ENCODE measurements at places on chromosomes 11 and 22. TPM values are rescaled to one million over a fixed set of nuclear protein-coding genes. Genes with fewer than 3 reads are reported as not detected.

GRCh38 chr11:68014157-68014946 lies 4.2 kb downstream of the ALDH3B1 start:
- peak overlapping the region; percentile 85 for H3K27ac ChIP-seq
- DNase-seq: no peak
- no peaks in the 10 kb centered on the region for H3K27me3 ChIP-seq
- H3K4me1 ChIP-seq: peaks cover 72% of the 10 kb centered on the region
- no peaks in the 10 kb centered on the region for H3K36me3 ChIP-seq
- H3K4me3 ChIP-seq: no peak overlapping the region

- H3K4me1 ChIP-seq: peaks cover 10% of the 10 kb centered on the region
- no peak for DNase-seq
- H3K27me3 ChIP-seq: no peaks in the 10 kb centered on the region
- no peak overlapping the region for H3K27ac ChIP-seq
- no peaks in the 10 kb centered on the region for H3K36me3 ChIP-seq
- no peak overlapping the region for H3K4me3 ChIP-seq
These were observed 101.7 kb upstream of the PRR5 start for GRCh38 chr22:44600207-44600785.

DNA sequence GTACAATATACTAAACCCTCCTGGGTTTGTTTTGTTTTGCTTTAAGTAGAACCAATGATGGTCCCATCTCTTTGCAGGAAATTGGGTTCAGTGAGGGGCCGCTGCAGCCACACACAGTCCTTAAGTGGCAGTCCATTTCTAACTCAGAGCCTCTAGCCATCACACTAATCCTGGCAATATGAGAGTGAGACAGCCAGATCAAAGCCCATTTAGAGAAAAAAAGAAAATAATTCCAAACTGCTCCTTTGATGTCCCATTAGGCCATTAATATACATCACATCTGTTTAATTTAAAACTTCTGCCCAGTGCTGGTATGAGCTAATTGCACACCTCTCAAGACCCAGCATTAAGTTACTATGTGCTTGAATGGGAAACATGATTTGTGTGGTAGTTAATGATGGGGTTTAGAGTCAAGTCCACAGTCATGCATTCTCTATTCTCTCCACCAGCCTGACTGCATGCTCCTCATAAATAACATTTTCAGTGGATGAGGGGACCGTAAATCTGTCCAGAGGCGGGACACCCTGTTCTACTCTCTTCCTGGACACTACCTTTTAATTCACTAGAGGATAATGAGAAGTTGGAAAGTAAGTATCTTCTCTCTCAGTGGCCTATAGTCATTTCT lies 53.8 kb upstream of the BIRC3 start:
- no peak overlapping the region for H3K27ac ChIP-seq
- no peak for DNase-seq
- peaks cover 12% of the 10 kb centered on the region for H3K4me1 ChIP-seq
- H3K4me3 ChIP-seq: no peak overlapping the region
- no peaks in the 10 kb centered on the region for H3K27me3 ChIP-seq
- no peaks in the 10 kb centered on the region for H3K36me3 ChIP-seq

DNA sequence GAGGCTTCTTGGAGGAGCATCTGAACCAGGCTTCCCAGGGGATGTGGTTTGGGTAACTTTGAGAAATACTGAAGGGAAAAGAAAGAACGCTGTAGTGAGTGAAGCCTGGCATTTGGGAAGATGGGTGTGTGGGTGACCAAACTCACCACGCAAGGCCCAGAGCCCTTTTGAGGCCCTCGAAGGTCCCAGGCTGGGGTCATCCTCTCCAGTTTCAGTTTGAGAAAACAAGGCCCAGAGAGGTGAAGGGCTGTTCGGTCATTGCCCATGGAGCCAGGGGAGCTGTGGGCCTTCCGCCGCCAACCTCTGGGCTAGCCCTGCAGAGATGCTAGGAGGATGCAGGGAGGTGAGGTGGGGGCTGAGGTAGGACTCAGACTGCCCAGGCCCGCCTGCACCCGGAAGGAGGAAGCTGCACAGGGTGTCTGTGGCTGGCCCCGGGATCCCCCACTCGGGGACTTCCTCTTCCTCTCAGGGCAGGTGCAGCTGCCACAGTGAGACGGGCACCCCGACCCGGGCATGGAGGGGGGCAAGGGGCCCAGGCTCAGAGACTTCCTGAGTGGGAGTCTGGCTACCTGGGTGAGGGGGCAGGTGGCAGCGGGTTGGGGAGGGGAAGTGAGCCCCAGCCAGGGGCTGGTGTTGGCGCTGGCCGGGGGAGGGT lies at the start of gene CCDC88B:
Gene CCDC88B, plus strand, starts transcription at position 451 of the 655 bp plus-strand sequence. Its CDS starts 63 bp downstream, at position 514.
- no peaks in the 10 kb centered on the region for H3K27me3 ChIP-seq
- no peak within 1 kb of the TSS for H3K27ac ChIP-seq
- H3K36me3 ChIP-seq: no peaks in the 10 kb centered on the region
- no peak for DNase-seq
- H3K4me3 ChIP-seq: no peak within 1 kb of the TSS
- peaks cover 25% of the 10 kb centered on the region for H3K4me1 ChIP-seq

DNA sequence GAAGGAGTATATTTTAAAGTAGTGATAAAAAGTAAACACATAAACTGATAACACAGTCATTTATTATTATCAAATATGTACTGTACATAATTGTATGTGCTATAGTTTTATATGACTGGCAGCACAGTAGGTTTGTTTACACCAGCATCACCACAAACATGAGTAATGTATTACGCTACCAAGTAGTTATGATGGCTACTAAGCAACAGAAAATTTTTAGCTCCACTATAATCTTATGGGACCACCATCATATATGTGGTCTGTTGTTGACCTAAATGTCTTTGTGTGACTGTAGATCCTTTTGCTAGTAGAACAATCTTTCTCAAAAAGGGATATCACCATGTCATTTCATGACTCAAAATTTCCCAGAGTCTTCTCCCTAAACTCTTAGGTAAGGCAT lies 93.5 kb downstream of the LARGE2 start:
- no peaks in the 10 kb centered on the region for H3K4me1 ChIP-seq
- H3K36me3 ChIP-seq: no peaks in the 10 kb centered on the region
- H3K4me3 ChIP-seq: no peak overlapping the region
- no peak overlapping the region for H3K27ac ChIP-seq

DNA sequence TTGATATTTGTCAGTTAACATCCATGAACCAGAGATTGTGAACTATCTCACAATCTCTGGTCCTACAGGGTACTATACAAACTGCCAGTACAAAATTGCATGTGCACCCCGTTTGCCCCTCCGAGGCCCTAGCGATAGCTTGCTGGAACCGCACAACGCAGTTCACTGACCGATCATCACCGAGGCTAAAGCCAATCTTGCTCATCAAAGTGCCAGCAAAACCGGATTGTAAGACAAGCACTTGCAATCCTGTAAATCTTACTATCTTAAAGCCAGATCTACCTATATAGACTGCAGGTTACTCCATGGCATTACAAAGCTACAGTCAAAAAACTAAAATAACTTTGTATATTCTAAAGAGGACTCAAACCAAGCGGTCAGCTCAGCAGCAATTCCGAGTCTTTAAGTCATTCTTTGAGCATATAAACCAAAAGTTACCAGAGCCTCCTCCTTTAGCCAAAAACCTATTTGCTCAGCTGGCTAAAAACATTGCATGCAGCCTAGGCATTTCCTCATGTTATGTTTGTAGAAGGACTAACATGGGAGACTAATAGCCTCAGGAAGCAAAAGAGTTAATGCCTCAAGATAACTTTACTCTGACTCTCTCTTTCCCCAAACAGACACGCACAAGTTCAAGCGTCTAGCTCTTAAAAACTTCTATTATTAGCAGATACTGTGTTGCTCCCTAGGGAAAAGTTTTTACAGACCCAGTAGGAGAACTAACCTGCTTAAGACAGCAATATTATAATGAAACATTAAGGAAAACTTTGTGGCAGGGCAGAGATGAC lies 30.7 kb upstream of the CPT1A start:
- H3K27ac ChIP-seq: no peak overlapping the region
- H3K4me3 ChIP-seq: no peak overlapping the region
- no peaks in the 10 kb centered on the region for H3K36me3 ChIP-seq
- no peaks in the 10 kb centered on the region for H3K27me3 ChIP-seq
- DNase-seq: no peak

- H3K27ac ChIP-seq: no peak overlapping the region
- no peak overlapping the region for H3K4me3 ChIP-seq
- H3K4me1 ChIP-seq: no peaks in the 10 kb centered on the region
- no peaks in the 10 kb centered on the region for H3K27me3 ChIP-seq
- DNase-seq: no peak
These were observed 24.9 kb downstream of the RTL6 start for GRCh38 chr22:44473166-44473565.

DNA sequence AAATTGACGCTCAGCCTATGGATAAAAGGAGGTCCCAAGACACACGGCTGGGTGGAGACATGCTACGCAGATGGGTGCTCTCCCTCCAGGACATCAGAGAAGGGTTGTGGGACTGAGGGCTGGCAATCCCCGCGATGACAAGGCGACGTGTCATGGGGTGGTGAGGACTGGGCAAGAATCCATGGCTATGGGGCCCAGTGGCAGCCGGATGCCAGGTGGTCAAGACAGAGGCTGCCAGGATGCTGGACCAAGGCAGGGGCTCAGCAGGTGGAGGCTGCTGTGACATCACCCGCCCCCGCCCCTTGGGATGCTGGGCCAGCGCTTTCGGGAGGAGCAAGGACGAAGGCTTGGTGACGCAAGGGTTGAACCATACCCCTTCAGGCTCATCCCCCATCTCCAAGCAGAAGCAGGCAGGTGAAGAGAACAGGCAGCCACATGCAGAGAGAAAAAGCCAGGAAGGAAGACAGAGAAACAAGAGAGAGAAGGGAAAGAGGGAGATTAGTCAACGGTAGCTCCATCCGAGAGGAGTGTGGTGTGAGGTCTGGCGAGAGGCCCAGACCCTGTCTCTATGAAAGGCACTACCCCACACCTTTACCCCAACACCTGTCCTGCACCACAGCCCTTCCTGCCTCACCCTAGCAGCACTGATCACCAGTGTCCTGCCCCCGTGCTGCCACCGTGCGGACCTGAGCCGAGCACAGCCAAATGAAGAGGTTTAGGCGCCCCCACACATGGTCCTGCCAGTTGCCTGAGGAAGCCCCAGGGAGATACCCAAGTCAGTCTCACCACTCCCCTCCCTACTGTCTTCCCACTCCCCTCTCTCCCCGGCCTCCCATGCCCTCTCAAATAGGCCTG lies 24.1 kb upstream of the RASL10A start:
- H3K4me3 ChIP-seq: no peak overlapping the region
- H3K4me1 ChIP-seq: no peaks in the 10 kb centered on the region
- H3K27me3 ChIP-seq: no peaks in the 10 kb centered on the region
- no peak overlapping the region for H3K27ac ChIP-seq
- H3K36me3 ChIP-seq: peaks cover 73% of the 10 kb centered on the region

The OR8D1 gene
- not detected for total RNA-seq
